Activated CD4-positive, alpha-beta T cell treated with anti-CD3 and anti-CD28 coated beads, Interleukin-2, Interleukin-6, amounts not matched to agents 100 ng/mL and 50 ng/mL, durations not matched to agents 16 hours and 8 hours (primary cell): ENCODE measurements at places on chromosomes 11 and 22.

GRCh38 chr11:37115963-37116362, 517.9 kb upstream of the RAG2 start:
- DNase-seq = no peak

- no peak for DNase-seq
Measured at GRCh38 chr11:60845338-60845737, 3.4 kb downstream of the CCDC86 start.

- no peak for DNase-seq
Measured at GRCh38 chr11:123518496-123519054, 88.5 kb downstream of the GRAMD1B start.

- DNase-seq = no peak
Measured at GRCh38 chr22:32066820-32067219, 23.8 kb downstream of the SLC5A1 start.

DNA sequence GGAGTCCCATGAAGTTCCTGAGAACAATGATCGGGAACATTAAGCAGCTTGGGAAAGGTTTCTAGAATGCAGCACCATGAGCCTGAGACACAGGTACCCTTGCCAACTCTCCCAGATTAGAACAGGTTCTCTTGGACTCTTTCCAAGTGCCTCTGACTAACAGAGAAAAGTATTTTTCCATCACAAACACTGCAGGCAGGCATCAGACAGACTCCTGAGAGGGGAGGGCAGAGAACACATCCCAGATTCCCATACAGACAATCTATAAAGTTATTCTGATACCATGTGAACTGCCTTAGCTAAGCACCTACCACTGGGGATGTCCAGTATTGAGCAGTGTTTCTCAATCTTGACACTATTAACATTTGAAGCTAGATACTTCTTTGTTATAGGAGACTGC, 27.3 kb downstream of the SERGEF start:
- no peak for DNase-seq

DNA sequence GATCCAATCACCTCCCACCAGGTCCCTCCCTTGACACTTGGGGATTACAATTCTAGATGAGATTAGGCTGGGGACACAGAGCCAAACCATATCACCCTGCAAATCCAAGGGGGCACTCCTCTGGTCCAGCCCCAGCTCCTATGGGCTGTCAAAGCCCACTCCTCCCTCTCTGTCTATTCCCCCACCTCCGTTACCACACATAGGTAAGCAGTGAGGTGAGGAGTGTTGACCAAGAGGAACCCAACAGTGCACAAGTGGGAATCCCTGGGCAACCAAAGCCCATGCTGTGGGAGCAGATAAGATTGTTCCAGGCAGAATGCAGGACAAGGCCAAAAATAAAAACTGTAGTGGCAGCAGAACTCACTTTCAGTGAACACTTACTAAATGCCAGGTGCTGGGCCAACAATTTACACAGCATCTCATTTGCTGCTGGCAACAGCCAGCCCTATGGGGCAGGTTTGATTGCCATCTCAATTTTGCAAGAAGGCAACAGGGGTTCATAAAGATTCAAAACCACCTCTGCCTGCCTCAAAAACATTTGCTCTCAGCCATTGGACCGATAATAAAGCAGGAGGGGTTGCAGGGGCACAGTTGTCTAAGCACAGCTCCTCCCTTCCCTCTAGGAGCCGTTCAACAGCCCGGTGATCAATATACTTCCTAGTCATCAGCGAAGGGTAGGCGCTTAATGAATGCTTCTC, 8.9 kb downstream of the SDF2L1 start:
- peak; percentile 40 for DNase-seq

DNA sequence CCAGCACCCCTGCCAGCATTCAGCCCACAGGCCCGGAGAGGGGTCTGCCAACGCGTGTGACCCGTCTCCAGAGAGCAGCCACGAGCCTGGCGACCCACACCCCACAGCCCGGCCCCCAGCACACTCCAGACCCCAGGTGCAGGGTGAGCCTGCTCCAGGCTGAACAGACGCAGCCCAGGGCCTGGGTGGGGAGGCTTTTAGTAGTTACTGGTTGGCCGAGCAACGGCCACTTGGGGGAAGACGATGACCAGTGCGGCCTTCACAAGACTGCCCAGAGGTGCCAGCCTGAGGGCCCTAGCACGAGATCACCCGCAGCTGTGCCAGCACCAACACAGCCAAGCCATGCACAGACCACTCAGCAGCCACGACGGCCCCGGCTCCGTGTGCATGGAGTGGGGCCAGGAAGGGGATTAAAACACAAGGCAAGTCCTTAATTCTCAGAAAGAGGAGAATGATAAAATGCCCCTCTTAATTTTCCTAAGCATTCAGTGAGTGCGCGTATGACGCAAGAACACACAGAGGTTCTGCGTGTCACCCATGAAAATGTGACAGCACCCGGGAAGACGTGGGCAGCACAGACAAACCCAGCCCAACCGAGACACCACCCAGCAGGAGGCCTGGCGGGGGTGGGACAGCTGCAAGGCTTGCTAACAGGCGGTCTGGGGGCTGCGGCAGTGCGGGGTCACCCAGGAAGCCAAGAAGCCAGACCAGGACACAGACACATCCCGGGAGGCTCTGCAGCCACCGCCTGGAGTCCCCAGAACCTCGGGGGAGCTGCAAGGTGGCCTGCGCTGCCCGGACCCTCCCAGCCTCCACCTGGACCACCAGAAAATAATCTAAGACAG, 47.6 kb downstream of the BRD1 start:
- DNase-seq = no peak
